ENCODE measurements at places on chromosomes 13 and 19. TPM values are rescaled to one million over a fixed set of nuclear protein-coding genes. Genes with fewer than 3 reads are reported as not detected.

DNA sequence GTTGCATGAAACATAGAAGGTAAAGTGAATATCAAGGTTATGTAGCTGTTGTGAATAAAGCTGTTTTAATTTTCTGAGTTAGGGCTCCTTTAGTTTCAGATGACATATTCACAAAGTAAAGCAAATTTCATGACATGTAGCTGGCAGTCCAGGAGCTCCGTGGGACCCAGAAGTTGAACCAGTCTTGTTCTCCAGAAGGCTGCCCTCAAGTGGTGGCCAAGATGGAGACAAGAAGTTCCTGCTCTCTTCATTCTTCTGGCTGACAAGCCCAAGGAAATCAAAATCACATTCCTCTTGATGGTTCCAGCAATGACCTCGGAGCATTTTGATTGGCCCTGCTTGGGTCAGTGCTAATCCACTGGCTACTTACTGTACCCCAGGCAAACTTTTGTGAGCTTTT is 128.7 kb downstream of the LIG4 start:
- DNase-seq, result no peak

GRCh38 chr13:113860051-113860664 is 3.7 kb downstream of the GAS6 start:
- DNase-seq, result no peak

DNA sequence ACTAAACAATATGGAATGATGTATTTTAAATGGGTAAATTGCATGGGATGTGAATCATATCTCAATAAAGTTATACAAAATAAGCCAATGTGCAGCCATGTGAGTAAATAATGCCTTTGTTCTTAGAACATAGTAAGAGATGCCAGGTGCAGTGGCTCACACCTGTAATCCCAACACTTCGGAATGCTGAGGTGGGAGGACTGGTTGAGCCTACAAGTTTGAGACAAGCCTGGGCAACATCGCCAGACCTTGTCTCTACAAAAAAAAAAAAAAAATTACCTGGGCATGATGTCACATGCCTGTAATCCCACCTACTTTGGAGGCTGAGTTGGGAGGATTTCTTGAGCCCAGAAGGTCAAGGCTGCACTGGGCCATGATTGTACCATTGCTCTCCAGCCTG is 230.7 kb downstream of the RFC3 start:
- peak; percentile 98 for DNase-seq

DNA sequence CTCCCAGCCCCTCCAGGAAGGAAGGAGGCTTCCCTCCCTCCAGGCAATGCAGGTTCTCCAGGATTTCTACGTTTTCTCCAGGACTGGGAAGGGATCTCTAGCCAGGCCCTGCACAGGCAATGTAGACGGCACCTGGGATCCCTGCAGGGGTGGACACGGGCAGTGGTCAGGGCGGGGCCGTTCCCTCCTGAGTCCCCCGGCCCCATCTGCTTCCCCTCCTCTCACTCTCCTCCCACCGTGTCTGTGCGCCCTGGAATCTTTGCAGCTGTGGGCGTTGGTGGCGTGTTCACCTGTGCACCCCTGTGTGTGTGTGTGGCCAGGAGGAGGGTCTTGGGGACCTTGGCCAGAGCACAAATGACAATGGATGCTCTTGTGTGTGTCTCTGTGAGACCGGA is 10.0 kb downstream of the NRTN start:
- no peak for DNase-seq

GRCh38 chr19:34345947-34346351 is 19.0 kb upstream of the GPI start:
- DNase-seq, result peak; percentile 75

DNA sequence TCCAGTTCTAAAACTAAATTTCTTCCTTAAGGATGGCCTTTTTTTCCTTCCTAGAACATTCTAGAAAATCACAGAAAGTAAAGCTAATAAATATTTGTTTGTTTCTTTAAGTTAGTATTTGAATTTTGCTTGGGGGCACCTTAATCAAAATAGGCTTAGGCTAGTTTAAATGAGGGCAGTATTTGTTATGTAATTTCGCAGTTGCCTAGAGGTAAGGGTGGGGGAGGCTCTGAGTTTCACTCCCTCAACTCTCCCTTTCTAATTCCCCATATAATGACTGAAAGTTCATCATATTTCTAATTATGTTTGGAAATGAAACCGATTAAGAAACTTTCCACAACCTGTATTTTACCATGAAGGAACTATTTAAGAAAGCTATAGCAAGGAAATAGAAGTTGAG is 40.6 kb downstream of the PCDH17 start:
- DNase-seq, result no peak

DNA sequence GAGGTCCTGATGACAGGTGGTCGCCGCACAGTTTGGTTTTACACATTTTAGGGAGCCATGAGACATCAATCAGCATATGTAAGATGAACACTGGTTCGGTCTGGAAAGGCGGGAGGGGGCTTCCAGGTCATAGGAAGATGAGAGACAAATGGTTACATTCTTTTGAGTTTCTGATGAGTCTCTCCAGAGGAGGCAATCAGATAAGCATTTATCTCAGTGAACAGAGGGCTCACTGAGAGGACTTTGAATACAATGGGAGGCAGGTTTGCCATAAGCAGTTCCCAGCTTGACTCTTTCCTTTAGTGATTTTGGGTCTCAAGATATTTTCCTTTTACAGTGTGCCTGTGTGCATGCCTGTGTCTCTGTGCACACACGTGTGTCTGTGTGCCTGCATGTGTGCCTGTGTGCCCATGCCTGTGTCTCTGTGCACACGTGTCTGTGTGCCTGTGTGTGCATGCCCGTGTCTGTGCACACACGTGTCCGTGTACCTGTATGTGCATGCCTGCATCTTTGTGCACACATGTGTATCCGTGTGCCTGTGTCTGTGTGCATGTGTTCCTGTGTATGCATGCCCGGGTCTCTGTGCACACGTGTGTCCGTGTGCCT is 35.5 kb upstream of the TMEM255B start:
- DNase-seq, result no peak

GRCh38 chr19:556611-557382 is 12.9 kb downstream of the GZMM start:
- no peak for DNase-seq

DNA sequence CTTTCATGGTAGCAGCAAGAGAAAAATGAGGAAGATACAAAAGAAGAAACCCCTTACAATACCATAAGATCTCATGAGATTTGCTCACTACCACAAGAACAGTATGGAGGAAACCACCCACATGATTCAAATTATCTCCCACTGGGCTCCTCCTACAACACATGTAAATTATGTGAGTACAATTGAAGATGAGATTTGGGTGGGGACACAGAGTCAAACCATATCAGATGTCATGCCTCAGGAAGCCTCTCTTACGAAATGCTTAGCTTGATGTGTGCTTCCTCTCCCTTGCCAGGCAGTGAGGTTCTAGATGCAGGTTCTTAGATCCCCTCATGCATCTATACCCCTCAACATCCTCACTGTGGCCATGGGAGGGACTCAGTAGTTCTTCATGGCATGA is 63.2 kb upstream of the RGCC start:
- no peak for DNase-seq

GRCh38 chr19:12913851-12914690 is 5.0 kb downstream of the SYCE2 start:
- no peak for DNase-seq

- DNase-seq, result no peak
These were observed 3.9 kb upstream of the FUT6 start for GRCh38 chr19:5843295-5843927.

The NCAN gene
- not detected for polyA plus RNA-seq

The KIR2DL1 gene
- not detected for polyA plus RNA-seq

The ACER1 gene
- polyA plus RNA-seq, result 0.66 TPM

The OVOL3 gene
- not detected for polyA plus RNA-seq

The NCR1 gene
- polyA plus RNA-seq, result not detected

The MYH14 gene
- polyA plus RNA-seq, result 0.55 TPM
